ENCODE measurements at places on chromosomes 11 and 22. TPM values are rescaled to one million over a fixed set of nuclear protein-coding genes. Genes with fewer than 3 reads are reported as not detected.

DNA sequence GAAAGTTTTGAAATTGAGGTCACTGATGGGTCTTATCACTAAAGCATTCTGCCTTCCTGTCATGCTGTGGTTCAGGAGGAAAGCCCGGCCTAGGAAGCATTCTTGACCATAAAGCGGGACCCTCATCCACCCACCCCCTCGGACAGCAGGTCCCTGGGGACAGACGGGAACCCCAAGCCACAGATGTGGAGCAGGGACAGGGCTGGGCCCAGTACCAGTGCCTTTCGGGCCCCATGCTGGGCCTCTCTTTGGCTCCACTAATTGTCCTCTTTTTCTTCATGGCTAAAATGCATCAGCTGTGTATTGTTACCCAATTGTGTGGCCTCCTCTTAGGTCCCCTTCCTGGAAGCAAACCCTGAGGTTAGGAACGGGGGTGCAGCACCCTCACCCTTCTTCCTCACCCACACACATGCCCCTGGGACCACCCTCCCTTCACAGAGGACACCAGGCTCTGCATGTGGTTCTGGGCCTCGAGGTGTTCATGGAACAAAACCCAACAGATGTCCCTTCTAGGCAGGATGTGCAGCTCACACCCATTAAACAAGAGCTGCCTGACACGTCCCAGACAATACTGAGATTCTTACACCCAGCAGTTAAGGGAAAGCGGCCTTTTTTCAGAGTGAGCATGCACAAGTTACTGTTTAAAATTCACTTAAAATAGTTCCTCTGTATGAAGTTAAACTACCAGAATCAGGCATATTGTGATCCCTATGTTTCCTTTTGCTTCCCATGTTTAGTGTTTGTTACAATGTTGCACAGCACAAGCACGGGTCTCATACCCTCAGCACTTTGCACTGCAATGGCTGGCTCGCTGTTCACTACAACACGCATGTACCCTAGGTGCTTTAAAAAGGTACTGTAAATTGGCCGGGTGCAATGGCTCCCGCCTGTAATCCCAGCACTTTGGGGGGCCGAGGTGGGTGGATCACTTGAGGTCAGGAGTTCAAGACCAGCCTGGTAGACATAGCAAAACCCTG lies 807.6 kb downstream of the BRD1 start:
- no peak overlapping the region for H3K27ac ChIP-seq
- DNase-seq, result no peak
- H3K4me3 ChIP-seq, result no peak overlapping the region
- no peaks in the 10 kb centered on the region for H3K36me3 ChIP-seq
- no peaks in the 10 kb centered on the region for H3K4me1 ChIP-seq

DNA sequence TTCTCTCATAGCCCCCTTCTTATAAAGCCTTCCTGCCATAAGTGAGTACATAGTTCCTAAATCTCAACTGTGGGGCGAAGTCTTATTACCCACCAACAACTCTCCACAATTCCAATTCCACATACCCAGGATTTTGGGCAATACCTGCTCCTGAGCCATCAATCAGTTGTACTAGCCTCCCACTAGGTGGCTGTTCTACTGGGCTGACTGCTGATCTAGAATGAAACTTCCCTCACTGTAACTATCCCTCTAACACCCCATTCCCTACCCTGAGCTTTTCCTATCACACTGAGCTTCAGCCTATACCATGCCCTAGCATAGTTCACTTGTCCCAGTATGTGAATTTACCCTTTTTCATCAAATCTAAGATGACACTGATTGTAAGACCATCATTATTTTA lies 52.5 kb downstream of the RRAS2 start:
- H3K4me1 ChIP-seq, result peaks cover 21% of the 10 kb centered on the region
- H3K4me3 ChIP-seq, result no peak overlapping the region
- DNase-seq, result no peak
- H3K36me3 ChIP-seq, result no peaks in the 10 kb centered on the region
- H3K27ac ChIP-seq, result no peak overlapping the region
- H3K27me3 ChIP-seq, result no peaks in the 10 kb centered on the region

DNA sequence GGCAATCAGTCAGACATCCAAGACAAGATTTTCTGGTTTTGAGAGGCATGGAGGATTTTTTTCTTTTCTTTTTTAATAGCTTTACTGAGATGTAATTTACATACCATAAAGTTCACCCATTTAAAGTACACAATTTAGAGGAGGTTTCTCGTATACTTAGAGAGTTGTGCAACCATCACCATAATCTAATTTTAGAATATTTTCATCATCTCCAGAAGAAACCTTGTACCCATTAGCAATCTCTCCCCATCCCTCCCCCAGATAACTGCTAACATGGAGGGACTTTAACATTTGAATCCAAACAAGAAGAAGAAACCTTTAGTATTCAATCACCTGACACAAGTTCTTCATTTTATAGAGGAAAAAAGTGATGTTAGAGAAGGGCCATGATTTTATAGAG lies 83.6 kb downstream of the CLPB start:
- H3K4me3 ChIP-seq, result no peak overlapping the region
- no peak overlapping the region for H3K27ac ChIP-seq
- no peaks in the 10 kb centered on the region for H3K27me3 ChIP-seq
- no peaks in the 10 kb centered on the region for H3K36me3 ChIP-seq

DNA sequence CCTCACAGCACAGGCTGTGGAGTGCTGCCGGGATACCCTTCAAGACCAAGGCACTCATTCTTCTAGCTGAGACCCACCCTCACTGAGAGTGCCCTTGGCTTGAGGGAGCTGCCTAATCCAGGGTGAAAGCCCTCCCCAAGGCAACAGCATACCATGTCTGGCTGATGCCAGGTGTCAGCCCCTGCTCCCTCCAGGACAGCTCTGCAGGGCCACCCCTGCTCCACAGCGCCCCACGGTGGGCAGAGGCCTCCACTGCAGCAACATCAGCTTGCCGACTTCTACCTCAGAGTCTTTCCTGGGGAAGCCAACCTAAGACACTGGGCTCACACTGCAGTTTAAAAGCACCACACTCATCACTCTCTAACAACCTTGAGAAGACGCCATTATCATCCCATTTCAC lies 29.0 kb downstream of the TTLL1 start:
- H3K27ac ChIP-seq, result no peak overlapping the region
- no peaks in the 10 kb centered on the region for H3K4me1 ChIP-seq
- no peaks in the 10 kb centered on the region for H3K27me3 ChIP-seq
- H3K36me3 ChIP-seq, result peaks cover 2% of the 10 kb centered on the region

- no peak for DNase-seq
- H3K4me1 ChIP-seq, result peaks cover 1% of the 10 kb centered on the region
- H3K27ac ChIP-seq, result no peak overlapping the region
- no peaks in the 10 kb centered on the region for H3K36me3 ChIP-seq
These were observed 132.0 kb downstream of the ELP4 start for GRCh38 chr11:31641477-31642062.

The HEPHL1 gene
- not detected for total RNA-seq

DNA sequence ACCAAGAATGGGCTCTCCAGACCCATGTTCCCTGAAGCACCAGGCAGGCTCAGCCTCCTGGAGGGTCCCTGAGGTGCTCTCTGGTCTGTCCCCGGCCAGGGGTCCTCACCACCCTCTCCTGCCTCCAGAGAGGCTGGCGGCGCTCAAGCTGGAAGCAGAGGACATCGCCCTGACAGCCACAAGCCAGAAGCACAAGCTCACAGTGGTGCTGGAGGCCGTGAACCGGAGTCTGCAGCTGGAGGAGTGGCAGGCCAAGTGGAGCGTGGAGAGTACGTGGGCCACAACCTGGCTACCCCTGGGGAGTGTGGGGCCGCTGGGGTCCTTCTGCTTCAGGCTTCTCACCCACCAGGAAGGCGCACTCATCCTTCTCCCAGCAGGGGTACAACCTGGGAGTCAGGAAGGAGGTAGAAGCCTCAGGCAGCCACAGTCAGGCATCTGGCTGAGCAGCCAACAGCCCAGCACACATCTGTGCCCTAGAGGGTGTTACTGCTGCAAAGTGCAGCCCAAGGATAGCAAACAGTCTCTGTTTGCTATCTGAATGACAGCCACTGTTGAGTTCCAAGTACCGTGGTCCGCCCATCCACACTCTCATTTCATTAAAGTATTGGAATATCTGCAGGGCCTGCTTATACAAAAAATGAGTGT lies 8.4 kb downstream of the PARVG start:
- H3K4me3 ChIP-seq, result no peak overlapping the region
- H3K4me1 ChIP-seq, result no peaks in the 10 kb centered on the region
- H3K27me3 ChIP-seq, result no peaks in the 10 kb centered on the region
- no peaks in the 10 kb centered on the region for H3K36me3 ChIP-seq
